T-helper 9 cell (primary cell): ENCODE measurements at places on chromosomes 5 and 9.

GRCh38 chr9:21993893-21994555, at the start of gene CDKN2A:
CDKN2A (minus strand) TSS chr9:21994392.
- DNase-seq: peak; percentile 44

- DNase-seq: peak; percentile 25
These were observed at the start of gene MCC for GRCh38 chr5:113487781-113488644. MCC (minus strand) TSS chr5:113488453.

DNA sequence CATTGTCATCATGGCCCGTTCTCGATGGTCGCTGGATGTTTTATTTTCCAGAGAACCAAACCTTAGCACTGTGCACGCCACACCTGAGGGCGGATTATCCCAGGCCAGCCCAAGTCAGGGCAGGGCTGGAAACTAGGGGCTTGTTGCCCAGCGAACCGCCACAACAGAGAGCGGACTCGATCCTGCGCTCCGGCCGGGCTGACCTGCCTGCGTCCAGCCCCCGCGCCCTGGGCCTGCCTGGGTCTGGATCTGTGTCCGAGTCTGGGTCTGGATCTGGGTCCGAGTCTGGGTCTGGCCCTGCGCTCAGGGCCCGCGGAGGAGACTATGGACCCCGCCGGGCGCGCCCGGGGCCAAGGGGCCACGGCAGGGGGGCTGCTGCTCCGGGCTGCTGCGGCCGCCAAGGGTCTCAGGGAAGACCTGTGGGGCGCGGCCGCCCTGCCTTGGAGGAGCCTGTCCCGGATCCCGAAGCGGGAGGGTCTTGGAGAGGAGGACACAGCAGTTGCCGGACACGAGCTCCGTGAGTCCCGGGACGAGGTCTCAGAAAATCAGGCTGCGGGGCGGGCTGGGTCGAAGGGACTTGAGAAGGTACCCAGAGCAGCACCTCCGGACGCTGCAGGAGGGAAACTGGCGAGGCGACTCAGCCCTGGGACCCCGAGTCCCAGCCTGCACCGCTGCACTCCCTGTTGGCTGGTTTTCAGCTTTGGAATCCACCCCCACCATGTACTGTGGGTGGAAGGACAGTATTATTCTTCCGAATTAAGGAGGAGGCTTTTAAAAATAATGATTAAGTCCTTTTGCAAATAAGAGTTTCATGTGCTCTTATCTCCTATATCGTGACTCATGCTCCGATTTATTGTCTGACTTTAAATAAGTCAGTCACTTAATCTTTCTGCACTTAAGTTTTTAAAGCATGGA, at the start of gene ANKDD1B:
TSS of gene ANKDD1B (plus strand) at position 143 of the 915 bp plus-strand sequence. CDS start at position 325, 182 bp downstream.
- no peak for DNase-seq

- DNase-seq: no peak
These were observed 62.2 kb upstream of the ZNF462 start for GRCh38 chr9:106800701-106801270.
